ENCODE measurements at places on chromosomes 16 and 17.
A peak's percentile ranks its signal among the peaks of the same experiment; 100 is the strongest.

DNA sequence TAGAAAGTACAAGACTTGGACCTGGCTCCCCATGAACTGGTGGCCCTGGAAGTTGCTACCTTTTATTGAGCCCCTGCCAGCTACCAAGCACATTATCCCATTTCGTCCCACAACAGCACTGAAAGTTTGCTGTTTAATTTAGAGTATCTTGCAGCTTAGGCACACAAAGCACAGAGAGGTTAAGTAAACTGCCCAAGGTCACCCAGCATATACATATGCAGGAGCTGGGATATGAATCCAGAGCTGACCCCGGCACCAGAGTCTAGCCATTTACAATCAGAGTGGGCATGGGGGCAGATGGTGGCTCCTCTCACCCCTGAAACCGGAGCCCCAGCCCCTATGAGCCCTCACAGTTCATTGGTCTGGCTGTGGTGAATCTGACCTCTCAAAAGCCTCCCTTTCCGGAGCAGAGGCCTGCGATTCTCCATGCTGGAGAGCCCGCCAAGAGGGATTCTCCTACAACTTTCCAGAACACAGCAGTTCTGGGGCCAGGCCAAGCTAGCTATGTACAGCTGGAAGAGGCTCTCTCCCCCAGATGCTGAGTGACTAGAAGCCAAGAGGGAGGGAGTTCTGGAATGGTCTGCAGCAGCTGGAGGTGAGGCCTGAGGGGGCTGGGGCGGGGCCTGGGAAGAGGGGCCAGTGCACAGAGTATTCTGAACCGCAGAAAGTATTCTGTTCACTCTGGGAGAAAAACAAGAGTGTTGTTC is 58.3 kb downstream of the SREBF1 start:
- DNase-seq: peak; percentile 79

DNA sequence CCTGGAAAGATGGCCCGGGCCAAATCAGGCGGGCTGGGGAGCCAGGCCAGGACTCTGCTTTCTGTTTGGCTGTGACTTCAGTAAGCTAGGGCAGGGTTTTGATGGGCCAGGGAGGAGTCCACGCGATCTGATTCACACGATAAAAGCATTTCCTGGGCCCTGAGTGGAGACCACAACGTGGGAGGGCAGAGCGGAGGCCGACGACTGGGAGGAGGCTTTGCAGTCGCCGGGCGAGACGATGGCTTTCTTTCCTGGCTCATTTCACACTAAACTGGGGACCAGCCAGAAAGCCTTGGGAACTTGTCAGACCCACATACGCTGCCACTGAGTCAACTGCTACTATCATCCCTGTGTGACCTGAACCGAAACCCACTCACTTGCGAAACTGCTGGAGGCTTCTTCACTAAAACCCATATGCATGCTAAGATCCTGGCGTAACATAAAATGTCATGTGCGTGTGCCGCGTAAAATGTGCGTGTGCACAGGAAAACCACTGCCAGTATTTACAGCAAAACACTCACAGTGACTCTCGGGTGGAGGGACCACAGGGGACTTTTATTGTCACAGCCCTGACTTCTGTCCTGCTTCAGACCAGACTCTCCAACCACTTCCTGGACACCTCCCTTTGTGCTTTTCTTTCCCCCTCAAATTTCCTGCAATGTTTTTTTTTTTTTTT is 14.2 kb upstream of the RHBDF2 start:
- DNase-seq: no peak

GRCh38 chr17:45923511-45924268 is 29.3 kb downstream of the MAPT start:
- no peak for DNase-seq

DNA sequence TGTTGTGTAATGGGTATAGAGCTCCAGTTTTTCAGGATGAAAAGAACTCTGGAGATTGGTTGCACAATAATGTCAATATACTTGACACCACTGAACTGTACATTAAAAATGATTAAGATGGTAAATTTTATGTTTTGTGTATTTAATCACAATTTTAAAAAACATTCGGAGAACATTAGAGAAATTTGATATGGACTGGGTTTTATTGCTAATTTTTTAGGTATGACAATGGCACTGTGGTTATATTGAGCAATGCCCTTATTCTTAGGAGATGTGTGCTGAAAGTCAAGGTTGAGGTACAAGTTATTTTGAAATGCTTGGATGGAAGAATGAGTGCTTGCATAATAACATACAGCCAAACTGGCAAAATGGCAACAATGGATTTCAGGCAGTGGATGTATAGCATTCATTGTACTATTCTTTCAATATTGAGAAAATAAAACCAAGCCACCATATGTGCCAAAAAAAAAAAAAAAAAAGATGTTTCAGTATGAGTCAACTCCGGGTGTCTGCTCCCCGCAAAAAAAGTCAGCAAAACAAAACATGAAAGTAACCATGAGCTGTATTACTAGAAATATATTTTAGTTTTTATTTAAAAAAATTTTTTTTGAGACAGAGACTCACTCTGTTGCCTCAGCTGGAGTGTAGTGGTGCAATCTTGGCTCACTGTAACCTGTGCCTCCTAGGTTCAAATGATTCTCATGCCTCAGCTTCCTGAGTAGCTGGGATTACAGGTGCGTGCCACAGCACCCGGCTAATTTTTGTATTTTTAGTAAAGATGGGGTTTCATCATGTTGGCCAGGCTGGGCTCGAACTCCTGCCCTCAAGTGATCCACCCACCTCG is 19.8 kb downstream of the HOXB1 start:
- DNase-seq: no peak

DNA sequence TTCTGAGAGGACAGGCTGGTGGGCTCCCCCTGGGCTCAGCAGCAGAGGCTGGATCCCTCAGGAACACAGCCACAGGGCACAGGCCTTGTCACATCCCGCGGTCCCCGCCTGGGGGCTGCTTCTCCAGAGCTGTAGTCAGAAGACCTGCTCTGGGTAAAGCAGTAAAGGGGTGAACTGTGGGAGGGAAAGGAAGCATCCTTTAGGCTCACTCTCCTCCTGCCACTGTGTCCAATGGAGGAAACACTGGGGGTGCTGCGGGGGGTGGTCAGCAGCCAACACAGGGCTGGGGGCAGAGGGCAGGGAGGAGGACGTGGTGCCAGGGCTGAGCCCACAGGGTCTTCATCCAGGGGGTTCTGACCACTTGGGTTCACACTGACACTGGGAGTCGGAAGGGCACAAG is 5.0 kb upstream of the SLC38A8 start:
- no peak for DNase-seq

DNA sequence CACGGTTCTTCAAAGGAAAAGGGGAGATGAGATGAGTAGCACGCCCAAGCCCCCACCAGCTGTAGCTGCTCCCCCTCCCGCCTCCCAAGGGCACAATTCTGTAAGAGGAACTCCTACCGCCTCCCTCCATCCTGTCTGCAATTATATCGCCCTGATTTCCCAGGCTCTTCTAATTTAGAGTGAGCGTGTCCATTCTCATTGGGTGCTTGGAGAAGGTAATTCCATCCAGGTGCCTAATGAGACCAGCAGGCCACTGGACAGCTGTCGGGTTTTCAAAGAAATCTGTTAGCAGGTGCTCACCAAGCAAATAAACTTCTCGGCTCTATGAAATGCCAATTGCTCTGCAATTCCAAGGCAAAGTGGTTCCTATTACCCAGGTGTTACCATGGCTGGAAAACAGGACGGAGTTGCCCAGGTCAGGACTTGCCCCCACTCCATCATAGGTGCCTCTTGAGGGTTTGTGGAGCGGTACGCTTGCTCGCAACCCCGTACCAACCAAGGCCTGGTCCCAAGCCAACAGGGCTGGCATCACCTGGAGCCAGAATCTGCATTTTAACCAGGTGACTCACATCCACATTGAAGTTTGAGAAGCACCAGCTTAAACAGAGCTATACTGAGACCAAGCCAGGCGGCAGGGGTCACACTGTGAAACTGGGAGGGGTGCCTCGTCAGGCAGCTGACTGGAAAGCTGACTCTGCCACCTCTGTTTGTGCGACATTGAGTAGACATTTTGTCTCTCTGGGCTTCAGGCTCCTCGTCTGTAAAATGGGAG is 16.5 kb upstream of the MEAK7 start:
- no peak for DNase-seq

DNA sequence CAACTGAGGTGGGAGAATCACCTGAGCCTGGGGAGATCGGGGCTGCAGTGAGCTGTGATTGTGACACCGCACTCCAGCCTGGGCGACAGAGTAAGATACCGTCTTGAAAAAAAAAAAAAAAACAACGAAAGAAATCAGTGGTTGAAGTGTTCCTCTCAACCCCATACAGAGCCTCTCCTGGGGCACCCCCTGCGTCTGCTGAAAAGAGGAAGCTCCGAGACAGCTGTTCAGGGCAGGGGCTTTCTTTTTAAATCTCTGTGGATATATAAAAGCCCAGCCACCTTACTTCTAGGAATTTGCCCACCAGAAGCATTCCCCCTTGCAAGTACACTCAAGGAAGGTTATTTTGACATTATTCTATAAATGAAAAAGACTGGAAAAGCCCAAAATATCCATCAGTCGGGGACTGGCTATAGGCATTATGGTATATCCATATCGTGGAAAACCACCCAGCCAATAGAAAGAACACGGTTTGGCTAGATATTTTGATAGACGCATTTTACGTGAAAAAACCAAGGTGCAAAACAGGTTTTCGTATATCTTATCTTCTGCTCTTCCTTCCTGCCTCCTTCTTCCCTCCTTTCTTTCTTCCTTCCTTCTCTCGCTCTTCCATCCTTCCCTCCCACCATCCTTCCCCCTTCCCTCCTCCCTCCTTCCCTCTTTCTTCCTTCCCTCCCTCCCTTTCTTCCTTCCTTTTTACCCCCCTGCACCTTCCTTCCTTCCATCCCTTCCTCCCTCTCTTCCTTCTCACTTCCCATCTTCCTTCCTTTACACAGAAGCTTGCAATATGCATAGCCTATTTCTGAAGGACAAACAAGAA is 9.2 kb upstream of the CCL22 start:
- no peak for DNase-seq

GRCh38 chr17:48014595-48015111 is 22.9 kb downstream of the COPZ2 start:
- DNase-seq: no peak

DNA sequence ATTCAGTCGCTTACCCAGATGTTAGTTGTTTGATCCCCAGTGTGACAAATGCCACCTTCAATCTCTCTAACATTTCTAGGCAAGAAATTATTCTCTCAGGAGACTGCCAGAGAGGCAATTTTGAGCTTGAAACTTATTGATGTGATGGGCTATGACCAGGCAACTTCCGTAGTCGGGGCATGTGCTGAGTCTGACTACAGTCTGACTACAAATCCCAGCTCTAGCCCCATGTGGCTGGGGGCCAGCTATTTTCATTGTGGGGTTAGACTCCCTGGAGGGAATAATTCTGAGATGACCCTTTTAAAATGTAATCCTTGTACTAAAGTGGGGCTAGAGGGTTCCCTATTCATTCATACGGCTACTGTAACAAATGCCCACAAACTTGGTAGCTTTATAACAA is 65.9 kb downstream of the RBFOX1 start:
- DNase-seq: no peak

DNA sequence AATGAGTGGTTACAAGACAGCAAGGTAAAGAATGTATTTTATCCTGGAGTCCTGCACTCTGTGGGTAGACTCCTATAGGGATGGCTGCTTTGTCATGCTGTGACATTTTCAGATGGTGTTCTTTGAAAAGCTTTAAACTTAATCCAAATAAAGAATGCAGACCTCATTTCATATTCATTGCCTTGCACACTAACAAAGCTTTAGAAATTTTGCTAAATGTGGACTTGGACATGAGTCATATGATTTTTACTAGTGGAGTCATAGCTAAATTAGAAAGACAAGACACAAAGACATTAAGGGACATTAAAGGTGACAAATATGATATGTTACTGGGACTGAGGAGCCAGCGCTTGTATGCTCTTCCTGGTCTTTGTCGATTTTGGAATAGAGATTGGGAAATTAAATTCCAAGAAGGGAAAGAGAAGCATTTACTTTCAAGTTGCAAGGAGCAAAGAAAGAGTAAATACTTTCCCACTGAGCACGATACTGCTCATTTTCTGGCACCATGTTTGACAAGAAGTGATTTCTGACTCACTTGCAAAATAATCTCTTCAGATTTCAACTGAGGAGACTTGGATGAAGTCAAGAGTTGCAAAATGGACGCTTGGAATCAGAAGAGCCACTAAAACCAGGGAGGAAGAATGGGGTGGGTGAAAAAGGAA is 152.9 kb upstream of the MYOCD start:
- DNase-seq: no peak

GRCh38 chr17:78432226-78433012 is 54.0 kb downstream of the PGS1 start:
- peak; percentile 72 for DNase-seq

- no peak for DNase-seq
These were observed 171.5 kb upstream of the MAF start for GRCh38 chr16:79772048-79772447.

- DNase-seq: no peak
These were observed 6.8 kb upstream of the CYB5B start for GRCh38 chr16:69417520-69418199.

DNA sequence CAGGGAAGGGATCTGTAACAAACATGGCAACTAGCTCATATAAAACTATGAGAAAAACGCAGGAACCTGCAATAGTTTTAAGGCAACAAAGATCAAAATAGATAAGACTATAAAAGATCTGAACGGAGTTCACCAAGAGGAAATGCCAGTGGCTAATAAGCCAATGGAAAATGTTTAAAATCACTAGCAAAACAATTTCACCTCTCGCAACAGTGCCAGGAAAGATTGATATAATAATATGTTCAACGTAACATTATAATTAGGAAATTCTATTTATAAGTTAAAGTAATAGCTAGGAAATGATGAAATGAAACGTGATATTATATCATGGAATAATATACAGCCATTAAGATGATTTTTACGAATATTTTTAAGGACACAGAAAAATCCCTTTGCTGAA is 16.0 kb downstream of the MRC2 start:
- DNase-seq: no peak

DNA sequence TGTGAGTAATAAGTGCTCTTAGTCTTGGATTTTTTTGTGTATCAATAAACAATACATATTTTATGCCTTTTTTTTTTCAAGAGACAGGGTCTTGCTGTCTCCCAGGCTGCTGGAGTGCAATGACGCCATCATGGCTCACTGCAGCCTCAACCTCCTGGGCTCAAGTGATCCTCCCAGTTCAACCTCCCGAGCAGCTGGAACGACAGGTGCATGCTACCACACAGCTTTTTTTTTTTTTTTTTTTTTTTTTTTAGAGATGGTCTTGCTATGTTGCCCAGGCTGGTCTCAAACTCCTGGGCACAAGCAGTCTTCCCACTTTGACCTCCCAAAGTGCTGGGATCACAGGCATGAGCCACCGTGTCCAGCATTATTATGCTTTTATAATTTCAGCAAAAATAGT is 13.0 kb downstream of the ACSF2 start:
- no peak for DNase-seq

- no peak for DNase-seq
These were observed 432.9 kb upstream of the DYNLRB2 start for GRCh38 chr16:80107900-80108299.
